SK-N-DZ (cell line): ENCODE measurements at places on chromosomes 3 and 15.

DNA sequence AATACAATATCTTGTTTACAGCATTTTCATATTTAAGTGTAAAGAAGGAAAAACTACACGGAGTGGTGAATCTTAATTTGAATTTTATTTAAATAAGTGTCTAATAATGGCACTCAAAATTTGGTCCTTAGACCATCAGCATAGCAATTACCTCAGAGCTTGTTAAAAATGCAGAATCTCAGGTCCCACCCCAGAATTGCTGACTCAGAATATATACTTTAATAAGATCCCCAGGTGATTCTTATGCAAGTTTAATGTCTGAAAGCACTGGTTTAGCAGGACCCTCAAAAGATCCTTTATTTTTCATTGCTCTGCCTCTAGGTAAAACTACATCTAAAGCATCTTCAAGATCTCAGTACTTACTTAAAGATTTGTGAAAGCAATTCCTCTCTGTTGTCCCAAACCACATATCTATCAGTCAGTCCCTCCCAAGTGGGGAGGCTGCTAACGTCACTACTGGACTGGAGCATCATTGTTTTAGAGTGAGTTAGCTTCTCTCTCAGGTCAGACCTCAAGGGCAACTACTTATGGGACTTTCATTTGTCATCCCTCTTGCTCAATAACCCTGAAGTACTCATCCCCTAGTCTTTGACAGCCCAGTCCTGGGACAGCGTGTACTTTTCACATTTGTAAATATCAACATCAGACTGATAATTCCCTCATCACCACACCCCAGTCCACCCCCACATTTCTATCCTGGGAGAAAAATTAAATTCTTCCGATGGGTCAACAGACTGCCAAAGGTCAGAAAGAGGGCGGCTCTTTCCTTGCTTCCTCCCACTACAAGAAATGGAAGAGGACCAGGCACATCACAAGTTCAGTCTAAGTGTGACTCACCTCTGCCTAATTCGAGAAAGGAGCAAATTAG, 76.7 kb downstream of the CBLB start:
- DNase-seq: no peak

GRCh38 chr3:189292667-189293484, 121.1 kb downstream of the TPRG1 start:
- peak; percentile 37 for DNase-seq

GRCh38 chr15:68375716-68376220, 56.2 kb downstream of the ITGA11 start:
- no peak for DNase-seq

- no peak for DNase-seq
Measured at GRCh38 chr3:176941689-176942088, 255.6 kb downstream of the TBL1XR1 start.

GRCh38 chr3:150150633-150151032, 179.9 kb upstream of the PFN2 start:
- no peak for DNase-seq

- no peak for DNase-seq
Measured at GRCh38 chr3:14875411-14876175, 56.8 kb downstream of the FGD5 start.

- DNase-seq: no peak
Measured at GRCh38 chr15:72593838-72594237, 60.7 kb upstream of the GOLGA6B start.

DNA sequence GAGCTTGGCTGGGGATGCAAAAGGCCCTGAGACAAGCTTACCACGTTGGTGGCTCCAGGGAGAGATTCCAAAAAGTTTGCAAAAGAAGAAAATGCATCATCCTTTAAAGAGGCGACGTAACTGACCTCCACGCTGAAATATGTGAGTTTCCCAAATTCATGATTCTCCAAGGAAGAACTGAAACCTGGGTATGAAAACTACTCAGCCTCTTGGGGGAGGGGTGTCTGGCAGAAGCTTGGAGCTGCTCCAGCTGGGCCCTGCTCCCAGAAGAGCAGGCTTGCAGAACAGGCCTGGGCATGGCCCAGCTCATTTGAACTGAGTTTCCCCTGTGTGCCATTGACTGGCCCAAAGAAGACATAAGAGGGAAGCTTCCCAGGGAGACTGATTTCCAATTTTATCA, 20.5 kb downstream of the CPN2 start:
- no peak for DNase-seq
